ENCODE measurements at places on chromosomes 2 and 18.

GRCh38 chr2:72892506-72893173 is 5.4 kb downstream of the SPR start:
- DNase-seq, result peak; percentile 81

- DNase-seq, result peak; percentile 68
Measured at GRCh38 chr2:8544171-8544785, 137.6 kb upstream of the ID2 start.

- peak; percentile 67 for DNase-seq
Measured at GRCh38 chr2:152038441-152038958, 60.3 kb downstream of the CACNB4 start.

GRCh38 chr2:172389685-172390339 is 37.6 kb upstream of the ITGA6 start:
- DNase-seq, result peak; percentile 11

GRCh38 chr18:56067969-56068671 is 480.1 kb upstream of the TCF4 start:
- DNase-seq, result no peak

GRCh38 chr2:158637357-158637756 is 157.8 kb upstream of the DAPL1 start:
- no peak for DNase-seq

DNA sequence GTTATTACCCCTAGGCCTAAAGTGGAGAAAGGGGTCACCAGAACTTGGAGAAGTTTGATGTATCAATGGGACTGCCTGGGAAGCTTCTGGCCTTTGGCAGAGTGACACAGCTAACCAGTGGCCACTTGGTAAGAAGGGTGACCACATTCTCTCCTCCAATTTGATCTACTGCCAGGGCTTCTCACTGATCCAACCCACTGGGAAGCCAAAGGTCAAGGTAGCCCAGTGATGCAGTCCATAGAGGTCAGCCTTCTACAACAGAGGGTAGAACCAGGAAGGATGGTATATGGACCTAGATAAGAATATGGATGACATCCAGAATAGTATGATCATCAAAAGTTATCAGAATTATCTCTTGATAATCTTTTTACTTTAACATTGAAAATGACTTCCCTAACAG is 493.6 kb downstream of the NYAP2 start:
- no peak for DNase-seq

DNA sequence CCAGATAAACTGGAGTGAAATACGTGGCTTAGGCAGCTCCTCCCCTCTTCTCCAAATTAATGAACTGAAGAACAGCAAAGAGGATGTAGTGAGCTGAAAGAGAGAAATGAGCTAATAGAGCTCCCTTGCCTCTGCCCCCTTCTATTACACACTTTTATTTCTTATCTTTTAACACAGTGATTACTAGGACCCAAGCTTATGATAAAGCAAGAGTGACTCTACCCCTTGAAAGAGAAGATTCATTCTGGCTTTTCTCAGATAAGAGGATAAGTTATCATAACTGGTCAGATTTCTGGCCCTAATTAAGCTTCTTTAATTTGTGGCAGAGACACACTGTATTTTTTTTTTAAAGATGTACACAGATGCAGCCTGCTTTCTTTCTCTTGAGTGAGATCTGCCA is 102.2 kb downstream of the MSTN start:
- DNase-seq, result no peak

- DNase-seq, result no peak
Measured at GRCh38 chr2:240635998-240636547, 10.8 kb downstream of the GPR35 start.

GRCh38 chr18:4721545-4721944 is 266.4 kb upstream of the DLGAP1 start:
- no peak for DNase-seq

GRCh38 chr2:105409717-105410116 is 10.9 kb upstream of the FHL2 start:
- no peak for DNase-seq

DNA sequence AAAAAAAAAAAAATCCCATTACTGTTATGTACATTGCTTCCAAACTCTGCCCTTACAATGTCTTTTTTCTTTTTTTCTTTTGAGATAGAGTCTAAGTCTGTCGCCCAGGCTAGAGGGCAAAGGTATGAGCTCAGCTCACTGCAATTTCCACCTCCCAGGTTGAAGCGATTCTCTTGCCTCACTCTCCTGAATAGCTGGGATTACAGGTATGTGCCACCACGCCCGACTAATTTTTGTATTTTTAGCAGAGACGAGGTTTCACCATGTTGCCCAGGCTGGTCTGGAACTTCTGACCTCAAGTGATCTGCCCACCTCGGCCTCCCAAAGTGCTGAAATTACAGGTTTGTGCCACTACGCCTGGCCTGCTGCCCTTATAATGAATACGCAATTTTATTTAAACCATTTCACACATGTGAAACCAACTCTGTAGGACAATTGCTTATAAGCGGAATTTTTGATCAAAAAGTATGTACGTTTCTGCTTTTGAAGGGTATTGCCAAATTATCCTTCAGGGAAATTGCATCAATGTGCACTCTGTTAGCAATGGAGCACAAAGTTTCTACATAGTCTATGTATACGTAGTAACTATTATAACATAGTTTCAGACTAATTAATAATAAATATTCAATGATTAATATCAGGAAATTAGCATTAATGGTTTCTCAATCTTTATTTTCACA is 55.7 kb upstream of the ACTR3 start:
- DNase-seq, result peak; percentile 51

GRCh38 chr18:4878480-4878879 is 318.6 kb downstream of the AKAIN1 start:
- no peak for DNase-seq

- peak; percentile 71 for DNase-seq
Measured at GRCh38 chr2:75041731-75042600, 83.5 kb downstream of the POLE4 start.

GRCh38 chr2:6810961-6811360 is 54.7 kb downstream of the CMPK2 start:
- DNase-seq, result no peak

DNA sequence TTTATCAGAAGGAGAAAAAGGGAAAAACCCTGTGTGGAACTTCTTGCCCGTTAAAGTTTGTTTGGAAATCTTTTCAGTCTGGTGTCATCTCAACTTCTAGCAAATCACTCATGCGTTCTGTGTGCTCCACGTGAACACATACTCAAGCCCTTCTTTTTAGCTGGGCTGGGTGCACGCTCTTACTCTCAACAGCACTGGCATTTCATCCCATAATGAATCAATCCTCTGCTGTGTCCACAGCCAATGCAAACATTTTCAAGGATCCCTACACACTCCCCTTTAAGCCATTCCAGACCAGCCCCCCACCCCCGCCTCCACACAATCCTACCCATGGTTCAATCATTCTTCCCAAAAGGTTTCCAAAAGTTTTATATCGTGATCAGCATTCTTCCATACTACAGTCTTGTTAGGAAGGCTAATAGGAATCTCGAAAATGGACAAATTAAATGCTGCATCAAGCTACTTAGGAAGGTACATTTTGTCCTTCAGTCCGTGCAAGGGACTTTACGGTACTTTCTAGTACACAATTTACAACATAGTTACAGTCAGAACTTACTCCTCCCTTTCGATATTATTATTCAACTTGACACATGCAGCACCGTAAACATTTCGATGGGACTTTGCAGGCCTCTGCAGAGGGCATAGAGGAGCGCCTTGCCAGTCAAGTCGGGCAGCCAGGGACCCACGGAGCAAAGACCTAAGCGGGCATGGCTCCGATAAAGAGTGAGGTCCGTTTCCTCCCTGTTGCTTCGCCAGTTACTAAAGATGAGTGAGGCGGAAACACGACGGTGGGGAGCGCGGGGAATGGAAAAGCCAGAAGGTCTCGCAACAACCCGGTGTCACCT is 1.4 kb downstream of the PTGR3 start:
- DNase-seq, result no peak

GRCh38 chr2:237184192-237184918 is 98.7 kb downstream of the COPS8 start:
- DNase-seq, result peak; percentile 51

DNA sequence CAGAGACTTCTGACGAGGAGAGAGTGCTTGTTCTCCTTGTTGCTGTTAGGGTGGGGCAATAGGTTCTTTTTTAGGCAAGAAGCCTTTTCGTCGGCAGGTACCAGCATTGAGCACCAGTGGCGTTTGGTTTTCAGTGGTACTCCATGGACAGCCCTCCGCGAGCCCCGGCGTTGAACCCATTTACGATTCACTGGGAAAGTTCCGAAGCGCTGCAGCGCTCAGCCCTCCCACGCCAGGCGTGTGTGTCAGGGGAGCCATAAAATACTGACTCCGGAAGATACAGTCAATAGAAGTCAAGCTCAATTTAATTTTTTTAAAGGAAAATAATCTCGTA is 494 bp upstream of the ROCK1 start:
- DNase-seq, result peak; percentile 67

- no peak for DNase-seq
Measured at GRCh38 chr2:62313449-62314227, 117.7 kb downstream of the B3GNT2 start.

GRCh38 chr18:50839996-50840395 is 20.2 kb upstream of the MRO start:
- no peak for DNase-seq

- no peak for DNase-seq
Measured at GRCh38 chr2:134198006-134198634, 55.8 kb upstream of the MGAT5 start.

- DNase-seq, result no peak
Measured at GRCh38 chr18:3759099-3759498, 309.1 kb downstream of the TGIF1 start.

All from suppressor macrophage treated with lipopolysaccharide for 4 hours (primary cell).